ENCODE measurements at places on chromosomes 2 and 18. TPM values are rescaled to one million over a fixed set of nuclear protein-coding genes. Genes with fewer than 3 reads are reported as not detected.

Gene SPC25
- 28.1 TPM for total RNA-seq

Gene CACNB4
- total RNA-seq = not detected

Gene PPP1R7
- 80.2 TPM for total RNA-seq

Gene PSMA8
- total RNA-seq = 0.23 TPM

Gene CLEC4F
- total RNA-seq = not detected

Gene NT5C1B
- not detected for total RNA-seq

Gene C2orf92
- not detected for total RNA-seq

Gene MORN2
- 126 TPM for total RNA-seq

Gene ALPI
- not detected for total RNA-seq

Gene KLHL30
- total RNA-seq = not detected

Gene ZAP70
- not detected for total RNA-seq

Gene SIX3
- total RNA-seq = not detected

Gene TFPI
- total RNA-seq = 15.0 TPM

Gene CGREF1
- total RNA-seq = 29.1 TPM

Gene NCKAP5
- not detected for total RNA-seq

Gene ACVR2A
- total RNA-seq = 4.1 TPM

Gene EVX2
- total RNA-seq = not detected

Gene AGXT
- not detected for total RNA-seq

Gene SNORC
- total RNA-seq = 4.1 TPM

Gene VSNL1
- 30.3 TPM for total RNA-seq

Gene ELOA2
- not detected for total RNA-seq

Gene CFAP210
- total RNA-seq = not detected

Gene GPR45
- not detected for total RNA-seq

Gene UGT1A6
- 0.20 TPM for total RNA-seq

Gene CTLA4
- total RNA-seq = not detected

Gene KCNS3
- total RNA-seq = 5.2 TPM

Gene DNER
- 84.8 TPM for total RNA-seq

Gene DLX2
- total RNA-seq = not detected

Gene MIB1
- 19.9 TPM for total RNA-seq

Gene ACTG2
- not detected for total RNA-seq

Gene SDC1
- total RNA-seq = 40.5 TPM

Gene FBXO41
- 0.32 TPM for total RNA-seq

Gene ACVR1C
- total RNA-seq = not detected

Gene IL1RL1
- not detected for total RNA-seq

Gene ZNF521
- total RNA-seq = 5.0 TPM

Gene TSN
- 29.2 TPM for total RNA-seq

Gene IL18RAP
- total RNA-seq = not detected

Gene SEPTIN10
- 46.9 TPM for total RNA-seq

Gene CDK5R2
- not detected for total RNA-seq

Gene ICA1L
- total RNA-seq = 3.3 TPM

Gene PLCD4
- total RNA-seq = 1.2 TPM

Gene GALR1
- total RNA-seq = not detected

Gene INHBB
- 1.8 TPM for total RNA-seq

Gene CREG2
- total RNA-seq = not detected

Gene TNFAIP6
- 0.84 TPM for total RNA-seq
